ENCODE measurements at places on chromosomes 6 and 20.

GRCh38 chr6:110250058-110250457 is 69.8 kb downstream of the CDC40 start:
- DNase-seq: no peak

GRCh38 chr6:73823046-73823735 is 127.2 kb downstream of the CD109 start:
- peak; percentile 33 for DNase-seq

GRCh38 chr20:43408848-43409576 is 48.7 kb upstream of the SRSF6 start:
- DNase-seq: no peak

DNA sequence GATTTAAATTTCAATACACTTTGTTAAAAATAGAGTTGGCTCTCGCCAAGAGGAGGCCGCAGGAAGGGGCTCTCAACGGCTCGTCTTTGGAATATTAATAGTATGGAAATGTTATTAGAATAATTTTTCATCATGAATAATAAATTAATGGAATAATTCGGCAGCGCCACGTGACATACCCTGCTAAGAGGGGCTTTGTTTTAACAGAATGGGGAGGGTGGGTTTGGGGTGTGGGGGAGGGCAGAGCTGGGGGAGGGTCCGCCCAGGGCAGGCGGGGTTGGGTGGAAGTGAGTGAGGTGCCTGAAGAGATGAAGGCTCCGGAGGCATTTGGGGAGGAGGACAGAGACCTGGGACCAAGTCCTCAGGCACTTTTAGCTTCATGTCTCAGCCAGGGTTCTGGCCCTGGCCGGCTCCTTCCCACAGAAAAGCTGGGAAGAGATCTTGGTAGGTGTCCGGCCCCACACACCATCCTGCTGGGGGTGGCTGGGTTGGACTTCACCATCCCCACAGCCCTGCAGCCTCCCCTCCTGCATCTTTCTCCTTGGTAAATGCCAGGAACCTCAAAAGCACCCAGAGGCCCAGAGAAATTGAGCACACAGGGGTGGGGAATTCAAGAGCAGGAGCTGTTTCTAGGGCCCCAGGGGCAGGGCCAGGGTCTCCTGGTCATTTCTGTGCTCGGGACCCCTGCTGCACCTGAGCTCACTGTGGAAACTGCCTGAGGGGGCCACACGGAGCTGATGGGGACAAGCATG is 93.6 kb upstream of the BHLHE23 start:
- DNase-seq: no peak

- DNase-seq: no peak
Observed at GRCh38 chr6:110816677-110817076, 1.4 kb upstream of the CDK19 start.

- no peak for DNase-seq
Observed at GRCh38 chr6:311679-312220, 19.5 kb downstream of the DUSP22 start.

DNA sequence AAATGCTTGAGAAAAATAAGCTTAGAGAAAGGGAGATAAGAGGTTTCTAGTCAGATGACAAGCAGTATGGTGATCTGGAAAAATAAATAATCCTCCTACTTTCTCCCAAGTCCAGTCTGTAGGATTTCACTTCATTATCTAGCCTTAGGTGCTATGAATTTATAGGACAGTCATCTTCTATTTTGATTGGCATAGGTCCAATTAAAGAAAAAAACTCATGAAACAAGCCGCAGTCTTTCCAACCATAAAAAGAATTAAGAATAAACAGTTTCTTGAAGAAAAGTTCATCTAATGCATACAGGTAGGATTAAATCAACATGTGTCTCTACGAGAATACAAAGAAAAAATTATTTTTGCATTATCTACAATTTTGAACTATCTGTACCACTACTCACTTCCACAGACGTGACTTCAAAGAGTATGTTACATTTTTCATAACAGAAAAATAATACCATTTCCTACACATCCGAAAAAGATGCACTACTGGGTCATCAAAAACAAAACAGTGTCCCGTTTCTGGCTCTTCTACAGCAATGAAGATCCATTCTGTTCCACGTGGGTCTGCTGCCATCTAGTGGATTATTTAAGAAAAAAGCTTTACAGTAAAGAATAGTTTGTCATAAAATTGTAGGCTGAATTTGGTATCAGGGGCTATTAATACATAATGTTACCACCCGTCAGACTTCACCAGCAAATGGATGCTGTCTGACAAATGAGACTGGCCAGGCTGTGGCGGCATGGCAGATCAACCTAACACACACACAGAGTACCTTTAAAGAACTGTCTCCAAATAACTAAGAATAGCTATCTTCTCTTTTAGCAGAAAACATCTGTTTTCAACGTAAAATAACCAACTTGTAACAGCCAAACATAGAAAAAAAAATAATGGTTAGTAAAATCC is 28.9 kb downstream of the STX7 start:
- DNase-seq: peak; percentile 75

- DNase-seq: no peak
Observed at GRCh38 chr6:112348334-112348874, 1.3 kb downstream of the RFPL4B start.

DNA sequence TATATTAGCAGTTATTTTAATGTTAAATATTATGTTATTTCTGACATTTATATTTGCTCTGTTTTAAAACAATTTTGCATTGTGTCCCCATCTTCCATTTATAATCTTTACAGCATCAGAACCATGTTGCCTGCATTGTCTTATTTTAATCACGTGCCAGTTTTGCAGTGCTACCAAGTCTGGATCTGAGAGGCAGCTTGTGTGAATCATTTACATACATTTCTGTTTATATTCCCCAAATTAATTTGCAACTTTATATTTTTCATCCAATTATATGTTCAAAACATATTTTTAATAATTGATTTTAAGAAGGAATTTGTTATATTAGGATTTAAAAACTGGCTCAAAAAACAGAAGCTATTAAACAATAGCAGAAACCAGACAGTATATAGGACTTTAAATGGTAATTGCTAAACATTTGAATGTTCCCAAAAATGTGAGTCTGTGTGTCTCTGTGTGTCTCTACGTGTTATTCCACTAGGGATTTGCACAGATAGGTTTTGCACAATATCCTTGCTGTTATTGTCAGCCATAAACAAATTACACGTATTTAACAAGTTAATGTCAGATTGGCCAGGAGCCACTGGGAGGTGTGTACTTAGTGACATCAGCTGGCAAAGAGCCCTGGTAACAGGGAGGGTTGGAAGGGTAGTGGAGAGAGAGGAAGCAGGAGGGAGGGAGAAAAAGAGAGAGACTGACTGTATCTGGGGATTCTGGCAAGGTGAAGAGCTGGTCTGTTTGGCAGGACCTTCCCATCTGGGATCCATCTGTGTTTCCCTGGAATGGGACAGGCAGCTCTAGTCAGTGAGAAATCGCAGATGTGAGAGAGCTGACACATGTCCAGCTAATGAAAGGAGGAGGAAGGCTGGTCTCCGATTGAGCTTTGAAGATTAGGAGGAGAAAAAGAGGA is 72.1 kb downstream of the CBFA2T2 start:
- peak; percentile 70 for DNase-seq

DNA sequence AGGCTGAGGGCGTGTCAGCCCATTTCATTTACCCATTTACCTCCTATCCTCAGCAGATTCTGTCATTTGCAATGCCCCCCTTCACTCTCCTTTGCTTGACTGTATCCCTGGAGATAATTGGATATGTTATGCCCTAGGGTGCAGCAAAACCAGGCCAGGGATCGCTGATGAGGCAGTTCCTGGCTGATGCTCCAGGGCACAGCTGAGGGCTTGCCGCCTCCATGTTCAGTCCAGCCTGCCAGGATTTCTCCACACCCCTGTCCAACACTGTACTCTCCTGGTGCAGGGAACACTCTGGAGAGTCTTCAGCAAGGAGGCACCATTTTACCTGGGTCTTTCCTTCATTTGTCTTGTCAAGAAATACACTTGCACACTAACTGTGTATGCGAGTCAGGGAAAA is 532.1 kb upstream of the CHD6 start:
- no peak for DNase-seq

DNA sequence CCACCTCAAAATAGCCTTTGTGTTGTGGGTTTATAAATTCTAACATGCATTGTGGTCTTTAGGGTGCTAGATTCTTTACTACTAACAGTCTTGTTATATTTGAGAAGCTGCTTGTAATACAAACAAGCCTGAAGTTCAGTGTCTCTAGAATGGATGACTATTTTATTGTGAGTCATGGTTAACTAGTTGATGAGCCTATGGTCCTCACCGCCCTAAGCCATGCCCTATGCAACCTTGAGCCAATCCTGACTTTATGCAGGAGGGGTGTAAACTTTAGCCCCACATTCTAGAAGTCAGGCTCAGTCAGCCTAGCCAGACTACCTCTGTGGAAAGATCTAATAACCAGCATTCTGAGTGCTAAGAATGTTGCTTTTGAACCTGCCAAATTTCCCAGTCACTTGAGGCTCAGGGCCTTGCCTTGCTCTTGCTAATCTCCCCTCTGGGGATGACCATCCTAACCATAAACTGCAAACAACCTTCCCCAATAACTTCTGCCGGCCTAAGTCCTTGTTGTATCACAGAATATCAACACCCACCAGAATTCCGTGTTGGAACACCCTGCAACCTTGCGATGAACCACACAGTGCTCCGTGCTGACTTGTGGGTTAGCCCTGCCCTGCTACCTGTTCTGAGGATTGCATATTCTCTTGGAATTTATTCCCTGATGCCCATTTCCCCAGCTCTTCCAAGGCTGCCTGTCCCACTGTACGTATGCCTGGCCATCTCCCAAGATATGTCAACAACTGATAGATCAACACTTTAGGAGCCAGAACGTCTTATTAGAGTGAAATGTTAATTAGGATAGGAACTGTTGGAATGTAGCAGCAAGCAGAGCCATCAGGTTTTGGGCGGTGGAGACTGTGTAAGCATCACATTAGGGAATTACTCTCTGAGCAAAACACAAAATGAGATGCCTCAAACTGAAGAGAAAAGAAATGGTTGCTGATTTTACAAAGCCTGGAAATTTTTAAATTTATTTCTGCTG is 71.7 kb upstream of the CEP85L start:
- no peak for DNase-seq

GRCh38 chr20:37822141-37822601 is 80.8 kb upstream of the VSTM2L start:
- DNase-seq: no peak
